Hair follicle dermal papilla cell (primary cell): ENCODE measurements at places on chromosomes 7 and 10. TPM values are rescaled to one million over a fixed set of nuclear protein-coding genes. Genes with fewer than 3 reads are reported as not detected.

Gene SPDYE2
- not detected in 2 replicates for total RNA-seq

Gene MLLT10
- total RNA-seq, result 45.3 TPM in 2 replicates

Gene PAX4
- total RNA-seq, result not detected in 2 replicates

Gene MPLKIP
- total RNA-seq, result 10.9 and 19.9 TPM in 2 replicates

Gene SCIN
- total RNA-seq, result 0.85 and 1.1 TPM in 2 replicates

Gene HOXA9
- 0.36 TPM in 1 of 2 replicates, not detected in the other for total RNA-seq

Gene PON1
- not detected in 2 replicates for total RNA-seq

Gene CALML3
- 0.12 TPM in 1 of 2 replicates, not detected in the other for total RNA-seq

Gene NEUROD6
- not detected in 2 replicates for total RNA-seq

Gene MYL10
- not detected in 2 replicates for total RNA-seq

Gene ADAMTS14
- total RNA-seq, result 12.4 and 15.6 TPM in 2 replicates
